ENCODE measurements at places on chromosomes 7 and 10.

GRCh38 chr7:152435384-152436110, at the start of gene KMT2C:
Gene KMT2C (minus strand): TSS chr7:152436003. CDS start chr7:152435786, 217 bp downstream.
- DNase-seq: peak; percentile 30

DNA sequence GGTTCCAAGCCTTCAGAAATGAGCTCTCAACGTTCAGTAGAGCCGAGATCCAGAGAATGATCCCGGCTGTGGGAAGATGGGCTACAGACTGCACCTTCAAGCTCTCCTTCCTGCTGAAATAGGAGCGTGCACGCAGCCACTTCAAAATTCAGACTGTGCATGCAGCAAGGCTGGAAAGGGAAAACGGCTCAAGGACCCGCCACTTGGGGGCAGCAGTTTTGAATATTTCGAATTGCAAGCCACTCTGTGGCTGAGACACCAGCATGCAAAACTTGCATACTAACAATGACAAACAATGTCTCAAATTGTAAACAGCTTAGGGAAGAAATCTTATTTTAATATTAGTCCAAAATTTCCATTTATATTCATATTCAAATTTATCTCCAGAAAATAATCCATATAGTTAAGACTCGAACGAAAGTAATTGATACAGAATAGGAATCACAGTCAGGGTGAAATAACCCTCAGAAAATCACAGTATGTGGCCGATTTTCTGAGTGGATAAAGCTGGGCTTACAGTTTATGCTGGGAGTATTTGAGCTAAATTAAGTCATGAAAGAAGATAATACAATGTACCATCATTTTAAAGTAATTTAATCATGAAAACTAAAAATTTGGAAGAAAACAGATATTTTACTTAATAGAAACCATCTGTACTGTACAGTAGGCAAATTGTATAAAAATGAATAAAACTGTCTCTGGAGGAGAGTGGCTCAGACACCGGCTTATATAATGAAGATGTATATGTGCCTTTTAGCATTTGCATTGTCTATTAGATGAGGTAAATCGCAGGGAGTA, 137.9 kb upstream of the MKI67 start:
- no peak for DNase-seq

- DNase-seq: no peak
Measured at GRCh38 chr7:158111049-158111751, 476.4 kb downstream of the PTPRN2 start.

DNA sequence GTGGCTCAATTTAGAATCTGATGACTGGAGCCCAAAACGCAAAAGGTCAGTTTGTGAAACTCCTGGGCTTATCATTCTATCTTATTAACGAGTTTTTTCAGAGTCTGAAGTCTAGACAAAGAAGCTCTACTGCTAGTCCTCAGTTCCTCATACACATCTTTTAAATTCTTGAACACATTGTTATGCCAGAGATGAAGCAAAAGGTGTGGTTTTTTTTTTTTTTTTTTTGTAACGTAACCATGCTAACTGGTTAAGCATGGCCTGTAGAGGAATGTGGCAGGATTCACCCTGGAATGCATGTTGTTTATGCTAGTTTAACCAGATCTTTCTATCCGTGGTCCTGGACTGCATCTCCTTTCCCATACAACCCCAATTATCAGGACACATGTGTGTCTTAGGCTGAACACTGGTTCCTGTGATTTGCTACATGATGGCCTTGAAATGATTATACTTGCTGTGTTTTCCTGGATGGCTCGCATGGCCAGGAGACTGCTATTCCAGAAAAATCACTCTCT, 79.3 kb upstream of the MDFIC start:
- DNase-seq: no peak

GRCh38 chr10:69492746-69493462, 41.6 kb downstream of the TSPAN15 start:
- DNase-seq: no peak

DNA sequence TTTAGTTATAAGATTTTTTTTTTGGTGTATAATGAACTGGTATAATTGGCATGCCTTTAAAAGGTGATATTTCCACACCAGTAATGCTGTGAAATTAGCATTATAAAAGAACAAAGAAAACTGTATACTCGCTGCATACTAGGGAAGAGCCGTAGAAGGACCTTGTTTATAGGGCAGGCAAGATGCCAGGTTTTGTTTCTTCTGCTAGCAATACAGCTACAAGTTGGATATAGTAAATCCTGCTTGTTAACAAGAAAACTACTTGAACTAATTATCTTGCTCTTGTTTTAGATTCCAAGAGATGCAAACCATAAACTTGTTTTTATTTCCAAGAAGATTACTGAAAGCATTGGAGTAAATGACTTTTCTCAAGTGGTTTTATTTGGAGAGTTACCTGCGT, 1.9 kb downstream of the DNAH11 start:
- DNase-seq: no peak

DNA sequence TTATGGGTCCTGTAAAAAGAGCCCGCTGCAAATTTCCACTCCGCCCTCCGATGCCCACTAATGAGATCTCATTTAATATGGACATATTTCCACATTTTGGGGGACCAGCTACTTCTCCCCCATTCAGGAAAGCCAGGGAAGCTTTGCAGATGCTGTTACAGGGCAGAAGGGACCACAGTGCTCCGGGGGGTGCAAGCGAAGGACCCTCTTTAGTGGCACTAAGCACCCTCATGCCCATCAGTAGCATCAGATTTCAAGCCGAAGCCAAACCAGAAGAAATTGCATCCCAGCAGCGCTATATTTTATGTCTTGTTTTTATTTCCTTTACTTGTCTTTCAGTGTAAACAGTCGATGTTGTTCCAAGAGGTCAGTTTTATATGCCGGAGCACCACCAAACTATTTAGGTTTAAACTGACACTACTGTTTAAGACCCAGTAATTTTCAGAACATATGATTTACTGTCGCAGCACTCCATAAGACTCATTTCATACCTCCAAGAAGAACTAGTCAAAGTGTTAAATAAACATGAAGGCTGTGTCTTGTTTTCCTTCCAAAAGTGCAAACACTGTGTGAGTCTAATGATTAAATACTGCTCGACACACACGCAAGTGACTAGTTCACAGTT, 122.2 kb upstream of the MGMT start:
- DNase-seq: no peak

- DNase-seq: no peak
Measured at GRCh38 chr7:106768324-106768751, 96.7 kb upstream of the PIK3CG start.

GRCh38 chr7:122858320-122858719, 27.9 kb downstream of the CADPS2 start:
- DNase-seq: no peak

DNA sequence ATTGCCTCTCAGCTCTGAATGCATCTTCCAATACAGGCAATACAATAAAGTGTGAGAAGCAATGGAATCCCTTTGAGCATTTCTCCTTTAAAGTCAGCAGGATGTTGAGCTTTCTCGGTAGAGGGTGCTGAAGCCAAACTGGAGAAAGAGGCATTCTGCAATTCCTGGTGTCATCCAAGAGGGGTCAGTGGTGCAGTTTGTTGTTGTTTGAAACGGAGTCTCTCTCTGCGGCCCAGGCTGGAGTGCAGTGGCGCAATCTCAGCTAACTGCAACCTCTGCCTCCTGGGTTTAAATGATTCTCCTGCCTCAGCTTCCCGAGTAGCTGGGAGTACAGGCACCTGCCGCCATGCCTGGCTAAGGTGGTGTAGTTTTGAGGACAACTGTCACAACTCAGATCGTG, 486.5 kb downstream of the CALN1 start:
- no peak for DNase-seq

DNA sequence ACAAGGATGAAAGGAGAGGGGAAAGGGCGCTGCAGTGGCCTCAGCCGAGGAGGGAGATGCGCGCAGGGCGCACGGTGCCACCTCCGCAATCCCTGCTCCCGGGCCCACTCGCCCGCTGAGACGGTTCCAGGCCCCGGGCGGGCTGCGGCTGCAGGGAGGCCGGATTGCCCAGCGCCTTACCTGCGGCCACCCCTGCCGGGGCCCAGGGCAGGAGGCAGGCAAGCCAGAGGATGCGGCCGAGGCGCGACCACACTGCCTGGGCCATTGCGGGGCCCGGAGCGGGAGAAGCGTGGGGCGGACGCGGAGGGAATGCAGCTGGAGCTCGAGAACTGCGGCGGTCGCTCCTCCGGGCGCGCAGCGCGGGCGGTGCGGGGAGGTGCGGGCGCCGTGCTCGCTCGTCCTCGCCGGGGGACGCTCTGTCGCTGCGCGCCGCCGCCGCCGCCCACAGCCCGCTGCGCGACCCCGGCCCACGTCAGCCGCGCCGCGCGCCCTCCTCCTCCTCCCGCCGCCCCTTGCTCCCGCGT, at the start of gene TMEM130:
Gene TMEM130, minus strand, starts transcription at position 418 of the 524 bp plus-strand sequence. Its CDS starts 153 bp downstream, at position 265.
- DNase-seq: no peak

DNA sequence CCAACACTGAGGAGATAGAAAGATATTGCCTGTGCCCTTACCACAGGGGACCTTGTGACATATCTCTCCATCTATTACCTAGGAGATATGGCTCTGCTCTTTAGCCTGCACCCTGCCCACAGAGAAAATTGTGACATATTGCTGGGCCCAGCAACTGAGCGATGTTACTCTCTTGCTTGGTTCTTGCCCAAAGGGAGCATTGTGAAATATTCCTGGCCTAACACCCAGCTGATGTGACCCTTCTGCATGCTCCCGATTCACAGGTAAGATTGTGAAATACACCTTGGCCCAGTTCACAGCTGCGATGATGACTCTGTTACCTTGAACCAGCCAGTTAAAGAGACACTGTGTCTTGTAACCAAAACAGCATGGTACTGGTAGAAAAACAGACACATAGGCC, 37.2 kb upstream of the ZNF107 start:
- DNase-seq: no peak

DNA sequence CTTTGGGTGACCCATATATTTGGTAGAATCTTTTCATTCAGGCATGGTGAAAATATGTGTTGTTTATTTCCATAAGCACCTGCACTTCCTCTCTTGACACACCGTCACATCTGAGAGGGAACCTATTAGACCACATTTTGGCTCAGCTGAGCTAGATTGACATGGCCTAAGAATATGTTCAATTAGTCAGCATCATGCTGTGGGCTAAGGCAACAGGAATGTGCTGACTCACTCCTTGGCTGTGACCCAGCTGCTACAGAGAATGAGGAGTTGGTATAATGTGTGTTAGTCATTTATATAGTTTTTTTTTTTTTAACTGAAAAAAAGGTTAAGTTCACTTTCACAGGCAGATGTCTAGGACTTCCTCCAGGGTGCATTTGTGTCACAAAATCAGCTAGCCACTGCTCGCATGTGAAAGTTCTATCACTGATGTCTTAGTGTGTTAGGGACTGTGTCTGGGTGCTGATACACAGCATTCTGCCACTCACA, 180.6 kb downstream of the SEMA3E start:
- peak; percentile 26 for DNase-seq

GRCh38 chr7:24732646-24733413, 24.4 kb downstream of the GSDME start:
- peak; percentile 50 for DNase-seq

GRCh38 chr10:35126062-35126529, 550 bp upstream of the CREM start:
- no peak for DNase-seq

GRCh38 chr10:132359305-132360040, 27.5 kb downstream of the LRRC27 start:
- no peak for DNase-seq

DNA sequence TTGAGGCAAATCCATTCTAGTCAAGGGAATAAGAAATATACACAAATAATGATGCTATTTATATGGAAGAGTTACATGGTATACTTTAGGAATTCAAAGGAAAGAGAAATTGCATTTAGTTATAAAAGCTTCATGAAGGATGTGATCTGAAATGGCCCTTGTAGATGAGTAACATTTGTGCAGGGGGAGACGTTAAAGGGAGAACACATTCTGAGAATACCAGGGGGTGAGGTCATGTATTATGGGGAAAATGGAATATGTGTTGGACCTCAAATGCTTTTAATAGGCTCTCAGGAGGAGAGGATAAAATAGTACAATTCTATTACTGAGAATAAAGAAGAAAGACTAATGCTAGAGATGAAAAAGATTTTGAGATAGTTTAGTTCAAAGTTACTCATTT, 122.5 kb upstream of the NOBOX start:
- no peak for DNase-seq

- no peak for DNase-seq
Measured at GRCh38 chr7:127504715-127505114, 80.7 kb downstream of the GCC1 start.

- peak; percentile 52 for DNase-seq
Measured at GRCh38 chr7:144127714-144128334, 4.8 kb downstream of the OR2A14 start.

DNA sequence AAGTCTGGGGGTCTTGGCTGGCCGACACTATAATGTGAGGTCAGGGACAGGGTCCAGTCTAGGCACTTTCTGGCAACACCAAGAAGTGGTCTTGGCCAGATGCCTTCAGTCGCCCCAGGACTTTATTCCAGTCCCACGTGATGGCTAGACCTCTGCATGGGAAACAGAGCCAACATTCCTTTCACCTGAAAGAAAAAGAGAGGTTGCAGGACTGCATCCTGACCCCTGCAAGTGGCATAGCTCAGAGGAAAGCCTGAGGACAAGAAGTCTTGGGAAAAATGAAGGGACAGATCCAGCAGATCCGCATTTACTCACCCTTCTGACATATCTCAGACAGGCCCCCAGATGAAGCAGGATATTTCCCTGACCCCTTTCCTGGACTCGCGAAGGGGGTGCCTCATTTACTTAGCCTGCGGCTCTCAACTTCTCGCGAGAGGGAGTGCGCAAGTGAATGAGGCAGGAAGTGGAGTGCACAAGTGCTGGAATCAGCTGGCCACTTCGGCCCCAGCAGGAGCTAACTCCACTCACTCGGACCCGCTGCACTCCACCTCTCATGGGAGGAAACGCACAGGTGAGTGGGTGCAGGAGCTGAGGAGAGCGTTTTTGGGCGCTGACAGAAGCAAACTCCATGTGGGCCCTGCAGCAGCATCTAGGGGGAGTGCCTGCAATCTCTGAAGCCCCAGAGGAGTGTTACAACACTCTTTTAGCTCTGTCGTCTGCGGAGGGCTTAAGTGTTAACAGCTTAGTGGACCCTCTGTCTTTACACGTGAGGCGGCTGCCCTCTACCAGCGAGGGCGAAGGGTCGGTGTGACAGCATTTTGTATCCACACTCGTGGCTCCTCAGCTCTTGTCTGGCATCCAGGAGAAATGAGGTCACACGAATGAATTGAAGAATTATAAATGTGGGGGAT, 916.2 kb upstream of the GHITM start:
- no peak for DNase-seq

DNA sequence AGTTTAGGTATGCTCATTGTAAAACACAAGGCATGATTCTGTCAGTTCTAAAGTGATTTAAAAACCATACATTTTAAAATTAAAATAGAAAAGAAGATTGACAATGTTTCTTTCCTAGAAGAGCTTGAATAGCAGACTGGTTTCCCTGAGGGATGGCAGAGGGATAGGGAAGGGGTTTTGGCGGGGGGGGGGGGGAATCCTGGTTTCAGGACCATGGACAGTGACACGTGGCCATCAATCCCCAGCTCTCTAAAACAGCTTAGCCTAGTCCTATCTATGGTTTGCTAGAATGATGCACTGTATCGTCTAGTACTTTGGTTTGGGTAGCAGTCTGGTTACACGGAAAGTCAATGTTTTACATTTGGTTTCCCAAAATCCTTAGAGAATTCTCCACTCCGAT, 88.7 kb downstream of the PHYHIPL start:
- no peak for DNase-seq

- DNase-seq: no peak
Measured at GRCh38 chr7:30881448-30881847, 30.2 kb upstream of the AQP1 start.

- no peak for DNase-seq
Measured at GRCh38 chr10:24726626-24727025, 2.9 kb upstream of the ARHGAP21 start.

All from H54 (cell line).